ENCODE measurements at places on chromosomes 12 and 14.

DNA sequence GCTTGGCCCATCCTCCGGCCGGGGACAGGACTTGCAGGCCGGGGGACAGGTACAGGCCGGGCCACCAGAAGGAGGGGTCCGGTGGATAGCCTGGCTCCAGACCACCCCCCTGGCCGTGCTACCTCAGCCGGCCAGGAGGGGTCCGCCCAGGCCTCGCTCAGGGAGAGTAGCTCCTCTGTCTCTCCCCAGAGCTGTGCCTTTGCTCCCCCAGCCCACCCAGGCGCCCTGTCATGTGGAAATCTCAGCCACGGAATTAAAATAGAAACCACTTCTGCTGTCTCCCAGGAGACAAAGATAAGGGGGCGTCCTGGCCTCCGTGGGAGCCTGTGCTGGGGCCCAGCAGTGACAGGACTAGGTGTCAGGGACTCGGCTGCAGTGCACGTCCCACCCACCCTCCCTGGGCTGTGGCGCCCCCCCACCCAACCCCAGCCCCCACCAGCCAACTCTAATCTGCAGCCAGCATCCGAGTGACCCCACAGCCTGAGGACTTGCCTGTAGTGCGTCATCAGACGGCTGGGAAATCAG lies 3.3 kb upstream of the CRIP2 start:
- DNase-seq = no peak

- DNase-seq = no peak
Observed at GRCh38 chr12:53809005-53809404, 57.2 kb upstream of the CISTR start.

GRCh38 chr12:40691913-40692764 lies at the start of gene CNTN1:
Gene CNTN1 (plus strand): TSS chr12:40692439.
- no peak for DNase-seq

DNA sequence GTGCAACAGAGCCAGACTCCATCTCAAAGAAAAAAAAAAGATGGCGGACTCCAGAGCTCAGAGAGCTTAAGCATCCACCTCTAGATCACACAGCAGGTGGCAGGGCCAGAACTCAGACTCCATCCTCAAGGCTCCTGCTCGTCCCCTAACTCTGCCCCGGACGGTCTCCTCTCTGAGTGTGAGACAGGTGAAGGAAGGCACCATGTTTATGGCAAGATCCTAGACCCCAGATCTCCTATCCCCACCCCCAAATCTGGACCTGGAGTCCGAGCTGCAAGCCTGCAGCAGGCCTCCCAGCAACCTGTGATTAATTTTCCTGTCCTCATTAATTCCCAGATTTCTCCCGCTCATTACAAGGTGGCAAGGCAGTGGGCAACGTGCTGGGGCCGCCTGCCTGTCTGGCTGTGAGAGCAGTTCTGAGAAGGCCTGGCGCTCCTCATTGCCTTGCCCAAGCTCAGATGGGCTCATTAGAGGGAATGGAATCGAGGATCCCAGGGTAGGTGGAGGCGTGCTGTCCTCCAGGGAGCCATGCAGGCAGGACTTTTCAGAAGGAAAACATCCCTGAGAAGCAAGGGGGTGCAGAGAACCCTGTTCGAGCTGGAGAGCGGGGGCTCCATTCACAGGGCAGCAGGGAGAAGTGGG lies 296.6 kb upstream of the RTL1 start:
- no peak for DNase-seq

- DNase-seq = no peak
Observed at GRCh38 chr14:100709289-100710284, 17.1 kb upstream of the DLK1 start.

GRCh38 chr14:103576371-103577024 lies 13.7 kb downstream of the COA8 start:
- DNase-seq = no peak

GRCh38 chr12:99977550-99977949 lies 7.2 kb downstream of the ANKS1B start:
- DNase-seq = no peak

- DNase-seq = no peak
Observed at GRCh38 chr14:89294060-89294459, 123.0 kb downstream of the FOXN3 start.

GRCh38 chr12:107558141-107558815 lies 127.3 kb upstream of the PWP1 start:
- DNase-seq = no peak

- no peak for DNase-seq
Observed at GRCh38 chr12:70648191-70648590, 11.0 kb upstream of the PTPRB start.

- DNase-seq = no peak
Observed at GRCh38 chr14:80206351-80207080, 4.8 kb downstream of the DIO2 start.

GRCh38 chr12:59396919-59397318 lies 198.9 kb upstream of the SLC16A7 start:
- no peak for DNase-seq

DNA sequence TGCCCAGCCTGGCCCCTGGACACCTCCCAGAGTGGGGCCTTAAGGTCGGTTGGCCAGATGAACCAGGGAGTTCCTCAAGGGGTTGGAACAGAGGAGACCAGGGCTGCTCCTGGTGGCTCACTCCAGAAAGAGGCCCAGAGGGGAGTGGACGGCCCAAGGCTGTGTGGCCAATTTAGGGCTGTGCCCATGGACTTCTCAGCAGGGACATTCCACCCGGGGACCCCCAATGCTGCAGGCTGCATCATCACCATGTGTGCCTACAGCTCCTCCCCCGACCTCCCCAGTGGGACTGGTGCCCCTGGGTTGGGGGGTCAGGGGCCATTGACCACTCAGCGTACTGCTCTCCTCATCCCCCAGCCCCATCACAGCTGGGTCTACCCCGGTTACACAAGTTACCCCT lies 17.6 kb upstream of the CYP46A1 start:
- no peak for DNase-seq

- DNase-seq = no peak
Observed at GRCh38 chr12:67782573-67782972, 134.0 kb downstream of the DYRK2 start.

GRCh38 chr14:67749341-67750084 lies 47.8 kb downstream of the RDH12 start:
- no peak for DNase-seq

GRCh38 chr14:69298131-69299071 lies 38.4 kb downstream of the GALNT16 start:
- DNase-seq = no peak

- DNase-seq = peak; percentile 82
Observed at GRCh38 chr12:111405859-111406473, at the start of gene SH2B3. Gene SH2B3 (plus strand): TSS chr12:111405923. CDS start chr12:111418146, 12,223 bp downstream.

- no peak for DNase-seq
Observed at GRCh38 chr12:83818881-83819280, 1093.7 kb downstream of the SLC6A15 start.

DNA sequence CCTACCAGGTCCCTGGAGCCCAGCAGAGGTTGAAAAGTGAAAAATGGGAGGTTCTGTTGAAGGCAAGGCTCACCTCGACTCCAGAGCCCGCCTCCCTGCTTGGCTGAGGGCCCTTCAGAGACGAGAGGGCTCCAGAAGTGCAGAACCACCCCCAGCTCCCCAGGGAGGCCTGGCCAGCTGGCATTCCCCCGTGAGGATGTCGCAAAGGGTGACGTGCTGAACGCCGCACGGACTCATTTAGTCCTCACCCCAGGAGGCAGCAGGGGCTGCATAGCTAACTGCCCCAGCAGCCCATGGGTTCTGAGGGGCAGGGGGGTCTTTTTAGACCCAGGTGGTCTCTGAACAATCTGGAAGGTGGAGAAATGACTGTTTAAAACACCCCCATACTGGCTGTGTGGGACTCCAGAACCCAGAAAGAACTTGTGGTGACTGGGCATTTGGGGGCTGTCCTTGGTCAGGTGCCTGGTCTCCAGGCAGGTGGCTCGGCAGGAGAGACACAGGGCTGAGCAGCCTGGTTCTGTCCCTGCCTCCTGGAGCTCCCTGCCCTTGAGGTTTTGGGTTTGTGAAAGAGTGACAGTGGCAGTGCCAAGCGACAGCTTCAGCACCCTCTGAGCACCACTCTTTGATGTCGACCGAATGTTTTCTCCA lies 32.0 kb downstream of the ANAPC7 start:
- no peak for DNase-seq

DNA sequence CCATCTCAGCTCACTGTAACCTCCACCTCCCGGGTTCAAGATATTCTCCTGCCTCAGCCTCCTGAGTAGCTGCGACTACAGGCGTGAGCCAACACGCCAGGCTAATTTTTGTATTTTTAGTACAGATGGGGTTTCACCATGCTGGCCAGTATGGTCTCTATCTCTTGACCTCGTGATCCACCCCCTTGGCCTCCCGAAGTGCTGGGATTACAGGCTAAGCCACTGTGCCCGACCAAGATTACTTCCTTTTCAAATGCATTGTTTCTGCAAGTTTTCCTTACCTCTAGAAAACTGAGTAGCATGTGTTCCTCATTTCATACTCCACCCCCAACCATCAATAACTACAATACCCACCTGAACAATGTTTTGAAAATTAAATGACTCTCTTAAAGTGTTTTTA lies 13.1 kb downstream of the ARF6 start:
- no peak for DNase-seq

- DNase-seq = no peak
Observed at GRCh38 chr14:105071326-105071725, 6.1 kb upstream of the GPR132 start.

- DNase-seq = no peak
Observed at GRCh38 chr14:74683406-74683805, 29.5 kb downstream of the AREL1 start.

DNA sequence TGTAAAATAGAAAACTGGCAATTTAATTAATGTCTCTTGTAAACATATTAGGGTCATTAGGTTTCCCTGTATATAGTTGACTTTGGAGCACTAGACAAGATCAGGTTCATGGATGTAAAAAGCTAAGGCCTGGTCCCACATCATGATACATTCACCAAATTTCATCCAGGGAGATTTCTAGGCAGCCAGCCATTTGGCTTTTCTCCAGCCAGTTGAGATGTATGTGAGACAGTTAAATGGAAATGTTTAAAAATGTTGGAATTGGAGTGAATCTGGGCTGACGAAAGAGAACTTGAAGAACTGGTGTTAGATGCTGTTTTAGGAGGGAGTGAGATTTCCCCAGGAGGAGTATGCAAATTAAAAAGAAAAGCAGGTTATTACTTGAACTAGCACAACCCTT lies 41.8 kb upstream of the CLEC14A start:
- DNase-seq = no peak

DNA sequence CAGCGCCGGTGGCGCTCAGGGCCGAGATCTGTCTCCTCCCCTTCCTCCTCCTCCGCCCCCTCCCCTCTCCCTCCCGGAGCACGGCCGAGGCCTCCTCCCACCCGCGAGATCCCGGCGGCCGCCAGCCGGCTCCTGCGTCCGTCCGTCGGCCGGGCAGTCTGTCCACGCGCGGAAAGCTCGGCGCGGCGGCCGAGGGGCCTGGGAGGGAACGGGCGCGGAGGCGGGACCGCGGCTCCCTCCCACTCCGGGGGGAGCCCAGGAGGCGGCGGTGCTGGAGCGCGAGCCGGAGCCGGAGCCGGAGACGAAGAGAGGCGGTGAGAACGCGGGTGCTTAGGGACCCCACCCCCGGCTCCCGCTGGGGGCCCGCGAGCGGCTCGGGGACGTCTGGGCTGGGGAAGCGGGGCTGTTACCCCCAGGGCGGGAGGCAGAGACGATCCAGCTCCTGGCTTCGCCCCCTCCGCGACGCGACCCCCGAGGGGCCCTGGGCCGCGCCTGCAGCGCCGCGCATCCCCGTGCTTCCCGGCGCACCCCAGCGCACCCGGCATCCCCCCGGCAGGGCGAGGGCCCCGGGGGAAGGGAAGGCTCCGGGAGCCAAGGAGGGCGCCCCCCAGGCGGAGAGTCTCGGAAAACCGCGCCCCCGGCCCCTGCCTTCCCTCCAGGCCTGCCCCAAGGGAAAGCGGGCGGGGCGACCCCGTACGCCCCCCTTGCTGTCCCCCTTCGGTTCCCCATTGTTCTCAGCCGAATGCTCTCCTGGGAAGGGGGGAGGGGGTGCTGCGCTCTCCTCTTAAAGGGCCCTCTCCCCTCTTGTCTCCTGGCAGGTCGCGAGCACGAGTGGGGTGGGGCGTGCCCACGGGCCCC lies at the start of gene DTX1:
Gene DTX1, plus strand, starts transcription at position 100 of the 858 bp plus-strand sequence. CDS start 1,463 bp downstream, outside the sequence.
- peak; percentile 55 for DNase-seq

GRCh38 chr14:61925043-61925442 lies 162.8 kb downstream of the SNAPC1 start:
- DNase-seq = no peak

DNA sequence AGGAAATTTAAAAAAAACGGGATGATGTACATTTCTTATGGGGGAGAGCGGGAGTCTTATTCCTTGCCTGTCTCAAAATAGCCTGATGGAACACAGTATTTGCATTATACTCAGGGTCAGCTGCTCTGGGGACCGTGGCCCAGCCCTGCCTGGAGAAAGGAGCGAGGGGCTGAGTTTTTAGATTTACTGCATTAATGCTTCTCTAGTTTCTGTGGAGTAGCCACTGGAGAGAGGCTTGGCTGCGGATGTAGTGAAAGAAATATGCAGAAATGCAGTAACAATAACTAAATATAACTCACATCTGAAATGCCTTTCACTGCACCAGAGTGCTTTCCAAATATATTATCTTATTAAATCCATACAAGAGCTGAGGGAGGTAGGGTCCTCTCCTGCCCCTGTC lies 87.6 kb upstream of the MAP1LC3B2 start:
- no peak for DNase-seq

- no peak for DNase-seq
Observed at GRCh38 chr14:55059333-55059732, 7.9 kb downstream of the MAPK1IP1L start.

DNA sequence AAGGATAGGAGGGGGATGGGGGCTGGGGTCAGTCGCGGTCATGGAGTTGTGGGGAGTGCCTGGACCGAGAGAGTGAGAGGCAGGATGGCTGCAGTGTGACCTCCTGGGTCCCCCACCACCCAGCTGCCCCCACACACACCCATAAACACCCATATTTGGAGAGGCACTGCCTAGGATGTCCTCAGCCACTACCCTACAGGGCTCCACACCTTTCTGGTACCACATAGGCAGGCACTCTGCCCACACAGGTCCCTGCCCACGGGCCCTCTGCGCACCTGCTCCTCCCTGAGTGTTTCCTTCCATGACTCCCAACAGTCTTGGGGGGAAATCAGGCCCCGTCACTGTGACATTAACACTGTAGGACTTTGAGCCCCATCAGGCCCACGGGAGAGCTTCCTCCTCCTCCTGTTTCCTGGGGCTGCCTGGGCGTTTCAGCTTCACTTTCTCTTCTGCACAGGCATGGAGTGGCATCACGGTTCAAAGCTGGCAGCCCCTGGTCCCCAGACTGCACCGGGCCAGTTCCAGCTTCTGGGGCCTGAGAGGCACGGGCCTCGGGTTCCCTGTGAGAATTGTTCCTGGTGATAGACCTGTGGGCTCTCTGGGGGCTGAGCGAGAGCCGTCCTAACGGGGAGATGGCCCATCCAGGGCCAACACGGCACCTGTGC lies 207.0 kb upstream of the C14orf180 start:
- no peak for DNase-seq

All from activated naive CD4-positive, alpha-beta T cell treated with Interleukin-2 at 50 U/mL for 16 hours (primary cell).